ENCODE measurements at places on chromosomes 4 and X.

DNA sequence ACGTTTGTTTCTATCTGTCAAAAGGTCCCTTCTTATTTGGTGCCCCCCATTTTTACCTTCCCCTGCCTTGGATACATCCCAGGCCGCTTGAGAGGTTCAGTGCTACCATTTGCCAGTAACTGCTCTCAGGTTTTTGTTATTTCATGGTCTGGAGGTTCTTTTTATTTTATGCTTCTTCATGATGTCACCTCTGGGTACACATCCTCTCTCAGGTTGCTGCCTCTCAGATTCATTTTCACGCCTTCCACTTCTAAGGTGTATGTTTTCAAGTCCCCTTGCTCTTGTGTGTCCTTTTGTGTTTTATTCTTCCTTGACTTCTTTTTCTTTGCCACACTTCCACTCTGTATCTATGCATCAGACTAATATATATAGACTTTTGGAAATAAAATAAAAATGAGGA lies 640.1 kb upstream of the AADAT start:
- no peak for DNase-seq

DNA sequence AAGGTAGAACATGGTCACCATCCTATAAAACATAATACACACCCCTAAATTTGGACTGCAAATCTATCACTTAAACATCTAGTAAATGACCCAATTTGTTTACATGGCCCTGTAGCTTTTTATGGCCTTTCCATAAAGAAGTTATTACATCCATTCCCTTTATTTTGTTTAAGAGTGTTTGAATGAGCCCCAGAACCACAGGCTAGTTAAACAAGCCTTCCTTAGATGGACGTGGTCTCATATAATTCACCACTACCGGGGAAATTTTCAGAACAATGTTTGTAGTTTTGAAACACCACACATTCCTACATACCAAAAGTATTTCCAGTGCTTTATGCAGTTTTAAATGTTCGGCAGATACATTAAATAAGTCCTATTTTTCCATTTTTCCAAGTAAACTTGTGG lies 12.3 kb downstream of the PDGFC start:
- no peak for DNase-seq

DNA sequence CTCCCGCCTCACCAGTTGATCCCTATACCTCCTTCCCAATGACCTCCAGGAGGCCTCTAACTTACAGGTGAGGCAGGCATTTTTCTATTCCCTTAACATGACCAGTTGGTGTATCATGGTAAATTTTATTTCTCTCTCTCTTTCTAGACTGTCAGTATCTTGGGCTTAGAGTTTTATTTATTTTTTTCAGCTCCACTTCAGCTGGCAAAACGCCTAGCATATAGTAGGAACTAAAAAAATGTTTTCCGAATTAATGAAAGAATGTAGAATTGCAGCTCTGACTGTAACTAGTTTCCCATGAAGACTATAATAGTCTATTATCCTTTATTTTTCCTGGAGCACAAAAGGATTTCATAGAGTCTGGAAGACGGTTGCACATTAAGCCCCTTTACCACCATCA lies 84.8 kb downstream of the PDE5A start:
- DNase-seq: no peak

DNA sequence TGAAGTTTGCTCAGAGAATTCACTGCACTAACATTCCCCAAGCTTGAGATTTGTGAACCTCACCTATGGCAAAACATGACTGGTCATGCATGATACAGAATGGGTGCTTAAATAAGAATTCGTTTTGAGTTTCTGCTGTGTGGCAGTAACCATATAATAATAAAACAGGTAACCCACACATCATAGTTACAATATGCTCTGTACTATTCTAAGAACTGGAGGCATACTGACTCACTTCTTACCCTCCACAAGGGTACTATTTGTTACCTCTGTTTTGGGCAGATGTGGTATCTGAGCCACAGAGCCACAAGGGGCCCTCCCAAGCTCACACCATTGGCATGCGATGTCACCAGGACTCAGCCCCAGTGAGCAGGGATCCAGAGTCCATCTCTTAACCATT lies 17.6 kb downstream of the SLC2A9 start:
- no peak for DNase-seq

- DNase-seq: no peak
Measured at GRCh38 chr4:48067536-48067935, 51.0 kb downstream of the NIPAL1 start.

DNA sequence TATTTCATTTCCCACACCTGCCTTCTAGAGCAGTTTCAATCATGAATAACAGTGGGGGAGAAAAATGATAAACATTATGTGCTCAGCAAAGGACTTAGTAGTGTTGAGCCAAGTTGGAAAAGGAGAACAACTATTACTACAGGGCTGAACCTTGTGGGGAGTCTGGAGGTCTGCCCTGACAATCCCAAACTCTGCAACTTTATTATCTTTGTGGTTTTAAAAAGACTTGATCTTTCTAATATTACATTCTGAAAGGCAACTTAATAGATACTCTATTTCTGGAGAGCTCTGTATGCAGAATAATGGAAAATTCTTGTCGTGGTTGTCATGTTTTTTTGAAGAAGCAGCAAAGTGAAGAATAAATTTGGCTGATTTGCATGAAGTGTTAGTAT lies 116.1 kb downstream of the SPCS3 start:
- DNase-seq: no peak

DNA sequence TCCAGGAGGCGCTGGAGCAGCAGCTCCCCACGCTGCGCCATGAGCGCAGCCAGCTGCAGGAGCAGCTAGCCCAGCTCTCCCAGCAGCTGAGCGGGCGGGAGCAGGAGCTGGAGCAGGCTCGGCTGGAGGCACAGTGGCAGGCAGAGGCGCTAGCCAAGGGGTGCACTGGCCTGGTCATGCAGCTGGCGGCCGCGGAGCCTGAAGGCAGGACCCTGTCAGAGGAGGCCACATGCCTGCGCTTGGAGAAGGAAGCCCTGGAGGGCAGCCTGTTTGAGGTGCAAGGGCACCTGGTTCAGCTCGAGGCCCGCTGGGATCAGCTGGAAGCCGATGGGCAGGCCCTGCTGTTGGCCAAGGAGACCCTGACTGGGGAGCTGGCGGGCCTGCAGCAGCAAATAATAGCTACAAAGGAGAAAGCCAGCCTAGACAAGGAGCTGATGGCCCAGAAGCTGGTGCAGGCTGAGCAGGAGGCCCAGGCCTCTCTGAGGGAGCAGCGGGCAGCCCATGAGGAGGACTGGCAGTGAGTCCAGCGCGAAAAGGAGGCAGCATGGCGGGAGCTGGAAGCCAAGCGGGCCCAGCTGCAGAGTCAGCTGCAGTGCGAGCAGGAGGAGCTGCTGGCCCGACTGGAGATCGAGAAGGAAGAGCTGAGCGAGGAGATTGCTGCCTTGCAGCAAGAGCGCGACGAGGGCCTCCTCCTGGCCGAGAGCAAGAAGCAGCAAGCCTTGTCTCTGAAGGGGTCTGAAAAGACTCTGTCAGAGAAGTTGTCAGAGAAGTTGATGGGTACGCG lies 13.6 kb downstream of the SMIM10L2A start:
- DNase-seq: no peak

DNA sequence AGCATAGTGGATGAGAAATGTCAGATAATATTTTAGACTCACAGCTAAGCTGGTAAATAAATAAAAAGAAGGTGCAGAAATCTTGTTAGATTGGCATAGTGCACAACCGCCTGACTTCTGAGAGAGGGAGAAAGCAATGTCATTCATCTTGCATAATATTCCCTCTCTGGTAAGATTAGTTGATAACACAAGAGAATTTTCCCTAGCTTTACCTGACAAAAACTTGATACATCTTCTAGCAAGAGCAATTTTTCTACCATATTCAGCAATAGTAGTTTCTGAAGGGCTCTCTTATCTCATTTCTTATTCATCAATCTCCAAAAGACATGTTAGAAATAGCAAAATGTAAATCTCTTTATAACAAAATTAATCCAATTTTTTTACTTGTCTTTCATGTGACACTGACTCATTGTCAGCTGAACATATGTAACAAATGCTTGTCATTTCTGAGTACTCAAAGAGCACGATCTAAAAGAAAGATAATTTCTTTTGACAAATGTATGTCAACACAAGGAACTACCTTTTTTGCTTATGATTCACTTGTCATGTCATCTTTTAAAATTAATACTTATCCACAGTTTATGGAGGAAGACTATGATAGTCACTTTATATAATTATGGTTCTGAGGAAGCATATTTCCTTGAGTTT lies 240.0 kb downstream of the ARAP2 start:
- DNase-seq: no peak

DNA sequence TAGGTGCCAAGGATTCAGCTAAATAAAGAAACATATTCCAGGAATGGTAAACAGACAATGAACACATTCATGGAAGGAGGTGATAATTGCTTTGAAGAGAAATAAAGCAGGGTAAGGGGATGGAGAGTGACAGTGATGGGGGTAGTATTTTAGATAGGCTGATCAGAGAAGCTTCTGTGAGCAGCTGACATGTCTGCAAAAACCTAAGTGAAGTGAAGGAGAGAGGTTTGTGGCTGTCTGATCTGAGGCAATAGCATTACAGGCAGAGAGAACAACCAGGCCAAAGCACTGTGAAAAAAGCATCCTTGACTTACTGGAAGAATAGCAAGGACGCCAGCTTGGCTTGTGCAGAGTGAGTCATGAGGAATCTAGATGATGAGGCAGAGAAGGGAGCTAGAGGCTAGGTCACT lies 271.9 kb upstream of the GATB start:
- no peak for DNase-seq

GRCh38 chr4:67160394-67160793 lies 384.9 kb downstream of the CENPC start:
- DNase-seq: no peak

All from effector CD8-positive, alpha-beta T cell (primary cell).